ENCODE measurements at places on chromosomes 11 and 22. TPM values are rescaled to one million over a fixed set of nuclear protein-coding genes. Genes with fewer than 3 reads are reported as not detected.

DNA sequence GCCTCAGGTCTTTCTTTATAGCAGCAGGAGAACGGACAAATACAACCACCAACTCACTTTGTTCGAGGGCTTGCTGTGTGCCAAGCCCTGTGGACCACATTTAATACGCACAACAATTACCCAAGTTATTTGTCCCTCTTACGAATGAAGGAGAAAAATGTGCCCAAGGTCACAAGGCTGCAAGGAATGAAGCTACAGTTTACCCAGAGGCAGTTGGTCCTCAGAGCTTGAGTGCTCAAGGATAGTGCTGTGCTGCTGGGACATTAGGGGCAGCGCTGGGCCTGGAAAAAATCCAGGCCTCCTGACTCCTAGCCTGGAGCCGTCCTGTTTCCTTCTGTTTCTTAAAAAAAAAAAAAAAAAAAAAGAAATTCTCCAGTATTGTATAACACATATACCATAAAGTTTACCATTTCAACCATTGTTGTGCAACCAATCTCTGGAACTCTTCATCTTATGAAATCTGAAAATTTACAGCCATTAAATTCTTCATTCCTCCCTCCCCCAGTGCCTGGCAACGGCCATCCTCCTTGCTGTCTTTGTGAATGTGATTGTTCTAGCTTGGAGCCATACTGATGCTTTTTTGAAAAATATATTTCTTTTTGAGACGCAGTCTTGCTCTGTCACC lies 1.0 kb upstream of the C11orf86 start:
- no peak for DNase-seq

GRCh38 chr22:43346521-43346929 lies 3.4 kb upstream of the SCUBE1 start:
- peak; percentile 67 for DNase-seq

SPI1 gene
- total RNA-seq, result 8.3 TPM

DNA sequence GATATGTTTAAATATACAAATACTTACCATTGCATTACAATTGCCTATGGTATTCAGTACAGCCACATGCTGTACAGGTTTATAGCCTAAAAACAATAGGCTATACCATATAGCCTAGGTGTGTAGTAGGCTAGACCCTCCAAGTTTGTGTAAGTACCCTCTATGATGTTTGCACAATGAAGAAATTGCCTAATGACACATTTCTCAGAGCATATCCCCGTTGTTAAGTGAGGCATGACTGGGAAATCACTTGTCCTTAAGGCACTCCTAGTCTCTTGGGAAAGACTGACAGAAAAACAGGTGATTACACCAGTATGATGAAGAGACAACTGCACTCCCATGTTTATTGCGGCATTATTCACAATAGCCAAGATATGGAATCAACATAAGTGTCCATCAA lies 187.2 kb downstream of the SPON1 start:
- DNase-seq, result no peak

OR8D1 gene
- not detected for total RNA-seq

DNA sequence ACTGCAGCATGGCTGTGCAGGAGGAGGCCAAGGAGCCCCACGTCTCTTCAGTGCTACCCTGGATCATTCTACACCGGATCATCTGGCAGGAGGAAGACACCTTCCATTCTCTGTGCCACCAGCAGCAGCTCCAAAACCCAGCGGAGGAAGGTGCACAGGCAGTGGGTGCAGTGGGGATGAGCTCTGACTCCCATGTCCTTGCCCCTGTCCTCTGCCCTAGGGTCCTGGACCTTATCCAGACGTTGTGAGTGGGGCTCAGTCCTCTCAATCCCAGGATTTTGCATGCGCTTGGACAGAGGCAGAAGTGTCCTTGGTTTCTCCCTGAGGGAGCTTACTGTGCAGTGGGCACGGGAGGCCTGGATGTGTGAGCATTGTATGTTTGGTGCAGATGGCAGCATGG lies 61.3 kb downstream of the CABIN1 start:
- DNase-seq, result no peak

CHADL gene
- 1.9 TPM for total RNA-seq

CLDN5 gene
- 42.3 TPM for total RNA-seq

Data from psoas muscle (tissue), 8 donors.